ENCODE measurements at places on chromosomes 7 and 10.

DNA sequence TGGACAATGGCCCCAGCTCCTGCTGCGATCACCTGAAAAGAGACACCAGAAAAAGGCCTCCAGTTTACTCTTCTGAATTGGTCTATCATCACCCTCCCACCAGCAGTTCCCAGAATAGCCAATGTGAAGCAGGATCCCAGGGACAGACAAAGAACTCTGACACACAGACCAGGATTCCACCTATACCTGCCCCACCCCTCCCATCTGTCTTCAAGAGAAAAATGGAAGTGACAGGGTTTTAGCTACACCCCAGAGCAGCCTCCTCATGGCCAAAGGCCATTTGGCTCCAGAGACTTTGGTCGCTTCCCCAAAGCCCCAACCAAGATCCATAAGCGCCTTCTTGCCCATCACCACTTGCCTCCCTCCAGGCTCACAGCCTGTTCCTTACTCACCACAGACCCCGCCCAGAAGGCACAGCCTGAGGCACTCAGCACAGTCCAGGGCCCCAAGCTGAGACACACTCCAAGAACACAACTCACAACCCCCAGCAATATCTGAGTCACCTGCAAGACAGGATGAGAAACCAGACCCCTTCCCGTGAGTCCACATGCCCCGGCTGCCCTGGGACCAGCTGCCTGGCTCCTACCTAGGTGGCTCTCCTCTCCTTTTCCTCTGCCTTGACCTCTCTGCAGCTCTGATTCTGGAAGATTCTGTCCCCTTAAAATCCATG lies 6.5 kb downstream of the TMEM176B start:
- DNase-seq, result no peak

DNA sequence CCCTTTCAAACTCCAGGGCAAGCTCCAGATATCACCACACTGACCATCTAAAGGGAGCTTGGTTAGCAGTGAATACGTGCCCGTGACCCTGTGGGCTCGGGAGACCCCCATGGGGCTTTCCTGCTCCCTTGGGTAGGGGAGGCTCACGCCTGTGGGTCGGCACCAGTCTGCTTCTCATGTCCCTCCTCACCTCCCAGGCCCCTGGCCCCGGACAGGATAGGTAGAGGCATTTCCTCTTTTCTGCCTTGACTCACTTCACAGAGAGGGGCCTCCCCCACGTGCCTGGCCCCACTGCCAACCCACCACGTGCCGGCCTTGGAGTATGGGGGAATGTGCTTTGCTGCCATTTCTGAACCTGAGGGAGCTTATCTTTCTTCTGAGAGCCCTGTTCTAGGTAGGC lies 131.3 kb upstream of the FAM20C start:
- no peak for DNase-seq

GRCh38 chr7:50317221-50317678 lies 12.7 kb downstream of the IKZF1 start:
- DNase-seq, result no peak

DNA sequence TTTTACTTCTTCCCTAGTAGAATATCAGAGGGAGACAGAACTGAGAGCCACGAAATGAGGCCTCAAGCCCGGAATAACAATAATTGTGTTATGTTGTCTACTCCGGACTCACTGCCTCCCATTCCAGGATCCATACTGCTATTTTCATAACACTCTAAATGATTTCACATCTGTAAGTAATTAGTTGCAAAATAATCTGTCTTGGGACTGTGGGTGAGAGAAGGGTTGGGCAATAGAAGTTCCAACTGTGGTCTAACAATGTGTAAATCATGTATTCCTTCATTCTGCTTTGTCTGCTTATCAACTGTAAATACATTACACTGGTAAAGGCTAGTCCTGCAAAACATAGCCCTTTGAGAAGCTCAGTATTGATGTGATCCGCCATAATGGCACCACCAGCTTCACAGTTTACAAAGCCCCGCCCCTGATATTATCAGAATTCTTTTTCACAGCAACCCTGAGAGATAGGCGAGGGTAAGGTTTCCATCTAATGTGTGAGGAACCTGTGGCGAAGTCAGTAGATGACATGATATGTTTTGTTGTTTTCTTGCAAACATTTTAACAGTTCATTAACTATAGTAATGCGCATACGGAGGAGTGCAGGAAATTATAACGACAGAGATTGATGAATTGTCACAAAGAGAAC lies 265.7 kb upstream of the BMPER start:
- no peak for DNase-seq

DNA sequence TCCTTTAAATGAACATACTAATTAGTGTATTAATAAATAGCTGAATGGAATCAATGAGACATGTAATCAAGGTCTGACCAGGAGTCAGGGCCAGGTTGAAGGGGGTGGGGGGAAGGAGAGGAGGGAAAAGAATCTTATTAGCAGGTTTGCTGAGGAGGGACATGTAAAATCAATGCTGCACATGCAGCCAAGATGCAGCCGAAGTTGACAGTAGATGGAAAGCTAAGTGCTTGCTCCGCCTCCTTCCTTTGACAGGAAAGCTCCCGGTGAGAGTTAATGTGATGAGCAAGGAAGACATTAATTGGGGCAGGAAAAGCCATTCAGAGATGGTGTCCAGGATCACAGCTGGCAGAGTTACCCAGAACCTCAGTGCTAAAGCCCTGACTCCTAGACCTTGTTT lies 24.4 kb downstream of the PLXNA4 start:
- DNase-seq, result no peak

DNA sequence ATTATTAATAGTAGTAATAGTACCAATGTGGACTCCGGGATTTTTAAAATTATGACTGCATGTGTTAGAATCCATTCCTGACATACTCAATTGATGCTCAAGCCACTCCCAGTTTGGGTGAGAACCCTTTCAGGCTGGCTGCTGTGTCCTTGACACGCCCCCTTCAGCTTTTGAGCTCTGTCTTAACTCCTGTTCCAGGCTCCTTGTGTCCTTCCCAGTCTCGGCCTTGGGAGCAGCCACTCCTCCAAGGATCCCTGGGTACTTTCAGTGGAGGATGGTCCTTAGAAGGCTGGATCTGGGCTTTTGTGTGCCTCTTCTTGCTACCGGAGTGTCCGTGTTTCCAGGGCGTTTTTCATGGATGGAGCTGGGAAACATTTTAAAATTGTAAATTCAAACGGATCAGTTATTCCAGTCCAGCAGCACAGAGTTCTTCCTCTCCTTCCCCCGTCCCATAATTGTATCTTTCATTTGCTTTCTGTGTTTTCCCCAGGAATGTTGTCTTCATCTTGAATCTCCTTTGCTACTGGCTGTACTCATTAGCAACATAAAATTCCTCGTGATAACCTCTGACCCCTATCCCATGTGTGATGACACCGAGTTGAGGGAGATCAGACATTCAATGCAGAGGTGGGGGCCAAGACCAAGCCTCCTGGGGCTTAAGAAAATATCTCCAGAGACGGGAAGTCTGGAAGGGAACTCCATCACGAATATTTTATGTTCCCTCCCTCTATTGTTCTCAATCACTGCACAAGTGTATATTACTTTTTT lies 40.0 kb upstream of the PFKFB3 start:
- DNase-seq, result no peak

GRCh38 chr7:26657686-26658388 lies 206.6 kb downstream of the SKAP2 start:
- DNase-seq, result peak; percentile 46

- no peak for DNase-seq
Measured at GRCh38 chr7:40015790-40016296, 65.8 kb downstream of the CDK13 start.

GRCh38 chr7:50973814-50974213 lies 191.1 kb upstream of the GRB10 start:
- no peak for DNase-seq

- DNase-seq, result peak; percentile 36
Measured at GRCh38 chr7:106279425-106280197, 5.2 kb downstream of the NAMPT start.

DNA sequence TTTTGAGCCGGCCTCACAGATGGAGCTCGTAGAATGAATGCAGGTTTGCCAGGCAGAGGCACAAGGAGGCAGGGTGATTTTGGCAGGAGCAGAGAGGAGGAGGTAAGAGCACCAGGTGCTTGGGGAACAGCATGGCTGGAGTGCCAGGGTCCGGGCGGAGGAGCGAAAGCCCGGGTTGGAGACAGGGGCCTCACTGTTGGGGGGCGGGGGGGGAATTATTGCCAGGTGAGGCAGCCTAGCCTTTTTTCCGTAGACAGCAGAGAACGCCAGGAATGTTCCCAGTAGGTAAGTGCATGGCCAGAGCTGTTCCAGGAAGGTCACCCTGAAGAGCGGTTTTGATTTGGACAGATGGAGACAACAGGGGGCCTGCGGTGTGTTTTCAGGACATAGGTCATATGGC lies 9.5 kb downstream of the SRRM3 start:
- no peak for DNase-seq

DNA sequence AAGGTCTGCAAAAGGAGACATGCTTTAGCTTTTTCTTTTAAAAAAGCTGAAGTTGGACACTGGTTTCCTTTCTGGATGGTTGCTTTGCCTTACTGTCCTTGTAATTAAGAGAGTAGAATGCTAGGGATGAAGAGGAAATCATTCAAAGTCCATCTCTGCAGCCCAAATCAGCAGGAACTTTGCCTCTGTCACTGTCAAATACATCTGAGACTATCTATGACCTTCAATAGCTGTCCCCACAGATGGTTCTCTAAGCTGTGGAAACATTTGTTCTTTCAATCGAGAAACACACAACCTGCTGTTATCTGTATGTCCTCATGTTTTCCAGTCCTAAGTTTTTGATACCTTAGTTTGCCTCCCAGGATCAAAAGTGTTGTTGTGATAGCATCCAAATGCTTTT lies 117.5 kb downstream of the SORBS1 start:
- DNase-seq, result no peak

DNA sequence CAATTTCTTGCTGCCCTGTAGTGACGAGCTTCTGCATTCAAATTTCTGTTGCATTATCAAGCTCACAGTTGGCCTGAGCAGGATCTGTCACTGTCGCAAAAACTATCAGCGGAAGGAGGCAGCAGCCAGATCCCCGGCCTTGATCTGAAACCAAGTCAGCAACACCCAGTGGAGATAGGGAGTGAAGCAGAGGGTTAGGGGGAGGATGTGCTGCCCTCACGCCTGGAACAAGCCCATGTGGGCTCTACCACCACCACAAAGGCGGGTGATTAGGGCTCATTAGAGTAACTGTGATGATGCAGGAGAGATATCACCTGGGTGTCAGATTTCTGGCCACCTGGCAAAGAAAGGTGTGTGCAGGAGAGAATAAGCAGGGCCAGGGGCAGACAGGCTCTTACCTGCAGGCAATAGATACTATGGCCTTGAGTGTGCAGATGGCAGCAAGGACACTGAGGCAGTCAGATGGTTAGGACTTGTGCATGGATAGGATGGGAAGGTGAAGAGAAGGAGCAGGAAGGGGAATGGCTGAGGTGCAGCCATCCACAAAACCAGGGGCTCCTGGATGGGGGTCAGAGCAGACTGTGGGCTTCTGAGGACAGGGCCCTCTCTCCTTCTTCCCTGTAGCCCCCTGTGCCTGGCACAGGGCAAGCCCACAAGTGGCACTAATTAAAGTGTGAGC lies 417.3 kb downstream of the RPS24 start:
- no peak for DNase-seq

DNA sequence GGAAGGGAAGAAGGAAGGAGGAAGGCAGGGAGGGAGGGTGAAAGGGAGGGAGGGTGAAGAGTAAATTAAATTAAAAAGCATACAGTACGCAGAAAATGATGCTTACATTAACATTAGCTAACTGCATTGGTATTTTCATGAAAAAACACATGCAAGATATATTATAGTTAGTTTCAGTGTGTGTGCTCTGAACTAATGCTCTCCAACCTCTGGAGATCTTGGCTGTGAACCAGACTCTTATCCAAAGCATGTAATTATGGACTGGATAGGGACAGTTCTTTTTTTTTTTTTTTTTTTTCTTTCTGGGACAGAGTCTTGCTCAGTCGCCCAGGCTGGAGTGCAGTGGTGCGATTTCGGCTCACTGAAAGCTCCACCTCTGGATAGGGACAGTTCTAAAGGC lies 357.0 kb downstream of the FRMD4A start:
- DNase-seq, result no peak

DNA sequence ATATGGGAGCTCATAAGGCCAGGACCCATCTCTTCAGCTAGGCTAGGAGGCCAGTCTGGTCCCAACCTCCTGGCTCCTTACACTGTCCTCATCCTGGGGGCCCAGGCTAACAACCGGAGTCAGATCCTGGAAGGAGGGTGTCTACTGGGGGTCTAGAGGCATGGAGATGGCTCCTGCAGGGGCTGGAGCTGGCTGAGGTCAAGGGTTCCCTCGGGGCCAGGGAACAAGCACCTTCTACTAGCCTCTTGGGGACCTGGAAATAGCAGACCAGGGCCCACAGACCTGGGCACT lies 37.2 kb downstream of the CLRN3 start:
- no peak for DNase-seq

GRCh38 chr7:4022265-4022664 lies 659.8 kb upstream of the FOXK1 start:
- no peak for DNase-seq

GRCh38 chr10:49187044-49187484 lies 1.1 kb downstream of the TMEM273 start:
- no peak for DNase-seq

DNA sequence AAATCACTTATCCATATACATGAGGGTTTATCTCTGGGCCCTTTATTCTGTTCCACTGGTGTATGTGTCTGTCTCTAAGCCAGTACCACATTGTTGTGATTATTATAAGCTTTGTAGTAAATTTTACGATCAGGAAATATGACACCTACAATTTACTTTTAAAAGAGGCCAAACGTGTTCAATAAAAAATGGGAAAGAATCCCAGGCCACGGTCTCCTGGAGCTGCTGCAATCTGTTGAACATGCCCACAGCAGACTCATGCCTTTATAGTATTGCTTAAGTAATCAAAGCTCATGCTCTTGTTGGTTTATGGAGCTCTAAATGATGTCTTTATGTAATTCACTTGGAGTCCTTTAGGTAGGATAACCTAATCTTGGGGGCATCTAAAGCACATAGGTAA lies 273.0 kb downstream of the ZMYND11 start:
- no peak for DNase-seq

GRCh38 chr7:136528329-136528728 lies 340.1 kb upstream of the CHRM2 start:
- no peak for DNase-seq

- no peak for DNase-seq
Measured at GRCh38 chr7:109893231-109893630, 1197.7 kb upstream of the LRRN3 start.

- DNase-seq, result no peak
Measured at GRCh38 chr7:130444234-130444633, 3.4 kb upstream of the CEP41 start.

- no peak for DNase-seq
Measured at GRCh38 chr7:28144266-28144665, 36.3 kb downstream of the JAZF1 start.

DNA sequence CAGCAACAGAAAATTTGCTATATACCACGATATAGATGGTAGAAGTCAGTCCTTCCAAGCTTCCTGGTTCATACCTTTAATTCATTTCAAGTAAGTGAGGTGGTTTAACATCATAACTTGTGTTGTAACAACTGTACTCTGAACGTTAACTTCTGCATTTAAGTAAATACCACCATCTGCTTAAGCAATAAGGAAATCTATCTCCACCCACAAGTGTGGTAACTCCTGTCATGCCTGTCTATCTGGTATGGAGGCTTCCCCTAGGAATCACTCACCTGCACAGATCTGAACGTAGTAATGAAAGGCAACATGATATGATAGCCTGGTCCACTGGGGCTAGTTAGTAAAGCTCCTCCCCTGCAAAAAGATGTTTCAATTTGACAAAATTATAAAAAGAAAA lies 2.3 kb downstream of the ERLIN1 start:
- no peak for DNase-seq

GRCh38 chr10:113402602-113403001 lies 150.3 kb upstream of the HABP2 start:
- no peak for DNase-seq

- peak; percentile 66 for DNase-seq
Measured at GRCh38 chr7:152615031-152615741, 60.8 kb downstream of the XRCC2 start.

All from NCI-H524 treated with DMSO at 0.1 percent for 48 hours (cell line).